Skeletal muscle cell (primary cell): ENCODE measurements at places on chromosomes 3 and 15.

DNA sequence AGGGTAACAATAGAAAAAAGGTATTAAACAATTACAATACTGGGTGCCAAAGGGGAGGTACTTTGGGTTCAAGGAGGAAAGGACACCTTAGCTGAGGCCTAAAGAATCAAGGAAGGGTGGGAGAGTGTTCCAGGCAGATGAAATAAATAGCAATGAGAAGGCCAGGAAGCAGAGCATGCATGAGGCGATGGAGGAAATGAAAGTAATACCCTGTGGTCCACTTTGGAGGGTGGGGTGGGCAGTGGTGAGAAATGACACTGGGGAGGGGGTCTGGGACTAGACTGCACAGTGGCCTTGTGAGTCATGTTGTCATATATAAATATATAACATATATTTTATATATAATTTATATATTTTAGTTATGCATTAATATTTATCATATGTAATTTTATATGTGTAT, 55.9 kb downstream of the BHLHE40 start:
- no peak for DNase-seq

DNA sequence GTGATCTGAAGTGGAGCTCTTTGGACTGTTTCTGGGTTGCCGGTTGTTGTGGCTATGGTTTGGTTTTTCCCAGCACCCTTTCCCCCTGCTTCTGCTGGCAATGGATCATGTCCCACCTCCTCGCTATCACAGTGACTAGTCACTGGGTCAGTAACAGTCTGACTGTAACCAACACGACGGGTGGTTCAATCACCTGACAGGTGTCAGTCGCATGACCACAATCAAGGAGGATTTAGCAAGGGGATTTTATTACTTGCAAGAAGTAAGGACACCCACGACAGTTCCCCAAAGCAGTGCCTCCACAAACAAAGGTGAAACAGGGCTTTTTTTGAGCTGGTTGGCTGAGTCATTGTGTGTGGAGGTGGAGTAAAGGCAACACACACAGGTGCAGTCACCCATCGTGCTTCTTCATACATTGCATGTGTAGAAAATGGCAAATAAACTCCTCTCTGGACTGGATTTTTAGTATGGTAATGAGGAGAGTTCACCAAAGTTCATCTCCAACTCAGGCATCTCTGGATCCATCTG, 58.8 kb upstream of the FAM3D start:
- DNase-seq, result no peak

- DNase-seq, result no peak
Measured at GRCh38 chr15:71743861-71744382, 66.4 kb upstream of the NR2E3 start.

- peak; percentile 11 for DNase-seq
Measured at GRCh38 chr3:121483290-121483689, 62.5 kb downstream of the POLQ start.
